ENCODE measurements at places on chromosomes 7 and 10.

DNA sequence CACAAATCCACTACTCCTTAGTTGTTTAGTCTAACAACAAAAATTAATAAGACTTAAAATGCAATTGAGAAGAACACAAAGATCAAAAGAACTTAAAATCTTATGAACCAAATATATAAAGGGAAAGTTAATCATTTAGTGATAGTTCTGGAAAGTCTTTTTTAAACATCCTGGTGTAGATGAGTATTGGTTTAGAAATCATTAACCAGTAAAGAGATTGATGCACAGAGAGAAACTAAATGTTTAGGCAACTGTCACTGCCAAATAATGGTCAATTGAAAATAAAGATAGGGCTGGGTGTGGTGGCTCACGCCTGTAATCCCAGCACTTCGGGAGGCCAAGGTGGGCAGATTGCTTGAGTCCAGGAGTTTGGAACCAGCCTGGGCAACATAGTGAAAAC is 44.9 kb downstream of the SP8 start:
- DNase-seq = no peak

DNA sequence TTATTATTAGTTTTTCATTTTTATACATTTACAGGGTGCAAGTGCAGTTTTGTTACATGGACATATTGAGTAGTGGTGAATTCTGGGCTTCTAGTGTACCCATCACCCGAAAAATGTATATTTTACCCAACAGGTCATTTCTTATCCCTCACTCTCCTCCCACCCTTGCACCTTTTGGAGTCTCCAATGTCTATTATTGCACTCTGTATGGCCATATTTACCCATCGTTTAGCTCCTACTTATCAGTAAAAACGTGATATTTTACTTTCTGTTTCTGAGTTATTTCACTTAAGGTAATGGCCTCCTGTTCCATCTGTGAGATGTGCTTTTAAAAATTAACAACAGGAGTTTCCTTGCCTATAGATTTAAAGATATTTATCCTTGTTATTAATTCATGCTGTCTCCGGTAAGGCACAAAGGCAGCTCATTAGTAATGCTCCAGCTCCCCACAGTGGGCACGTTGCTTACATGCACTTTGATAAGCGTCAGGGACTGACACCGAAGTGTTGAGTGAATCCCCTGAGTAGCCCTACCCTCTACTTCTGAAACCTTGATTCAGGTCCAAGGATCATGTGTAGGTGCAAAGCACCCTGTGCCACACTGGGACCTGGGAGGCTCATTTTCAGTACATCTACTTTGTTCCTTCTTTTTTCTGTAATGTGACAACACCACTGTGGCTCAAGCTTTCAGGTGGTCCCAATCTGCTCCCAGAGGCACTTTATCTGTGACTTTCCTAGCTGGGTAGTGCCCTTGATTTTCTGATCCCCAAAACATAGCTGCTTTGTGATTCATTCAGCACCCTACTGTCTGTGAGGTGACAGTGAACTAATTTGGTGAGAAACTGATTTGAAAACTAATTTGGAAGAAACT is 27.3 kb downstream of the HYAL4 start:
- DNase-seq = no peak

- no peak for DNase-seq
Measured at GRCh38 chr10:31014161-31014875, 17.3 kb downstream of the ZNF438 start.

DNA sequence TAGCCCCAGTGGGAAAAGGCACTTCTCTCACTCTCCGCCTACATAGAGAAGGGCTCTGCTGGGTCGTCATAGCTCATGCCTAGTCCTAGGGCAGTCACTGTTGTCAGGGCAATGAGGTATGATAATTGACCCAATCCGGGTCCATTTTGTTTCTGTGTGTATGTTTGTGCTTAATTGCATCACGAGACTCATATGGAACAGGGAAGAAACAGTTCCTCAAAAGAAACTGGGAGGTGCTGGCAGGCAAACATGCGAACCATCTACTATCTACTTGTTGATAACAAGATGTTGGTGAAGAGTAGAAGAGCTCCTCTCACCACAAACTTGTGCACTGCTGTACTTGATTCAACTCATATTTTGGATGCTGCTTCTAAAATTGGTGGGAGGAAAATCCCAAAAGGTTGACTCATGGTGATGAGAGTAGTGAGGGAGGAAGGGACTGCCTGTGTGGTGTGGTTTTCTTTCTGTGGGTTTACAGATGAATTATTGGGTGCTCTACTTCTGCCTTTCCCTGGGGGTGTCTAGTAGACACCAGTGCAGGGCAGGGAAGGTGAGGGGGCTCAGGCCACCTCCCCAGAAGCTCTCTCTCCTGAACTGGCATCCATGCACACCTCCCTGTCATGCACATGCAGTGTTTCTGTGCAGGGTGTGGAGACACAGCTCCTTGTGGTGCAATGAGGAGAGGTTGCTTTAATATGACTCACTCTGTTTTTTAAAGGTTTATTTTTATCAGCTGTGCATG is 29.4 kb downstream of the LSMEM1 start:
- no peak for DNase-seq

DNA sequence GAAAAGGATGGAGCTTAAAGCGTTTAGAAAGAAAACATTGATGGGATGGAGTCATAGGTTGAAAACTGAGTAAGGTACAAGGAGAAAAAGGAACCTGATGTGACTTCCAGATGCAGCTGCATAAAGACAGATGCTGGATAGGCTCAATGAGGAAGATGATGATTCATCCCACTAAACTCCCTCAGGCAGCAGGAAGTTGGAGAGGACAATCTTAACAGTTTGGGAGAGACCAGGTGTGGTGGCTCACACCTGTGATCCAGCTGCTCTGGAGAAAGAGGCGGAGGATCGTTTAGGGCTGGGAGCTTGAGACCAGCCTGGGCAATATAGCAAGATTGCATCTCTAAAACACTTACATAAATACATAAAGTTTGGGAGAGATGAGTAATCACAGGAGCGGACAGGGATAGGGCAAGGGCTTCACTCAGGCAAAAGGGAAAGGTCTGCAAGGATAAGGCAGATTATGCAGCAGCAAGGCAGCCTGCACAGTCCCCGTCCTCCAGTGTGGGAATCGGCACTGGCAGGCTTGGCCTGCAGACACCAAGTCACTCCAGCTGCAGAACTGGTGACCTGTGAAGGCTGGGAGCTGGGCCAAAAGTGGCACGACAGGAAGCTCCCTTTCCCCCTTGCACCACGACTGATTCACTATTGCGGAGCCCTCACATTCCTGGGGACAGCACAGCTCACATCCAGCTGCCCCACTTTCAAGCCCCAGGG is 438.5 kb downstream of the GRID1 start:
- DNase-seq = no peak

GRCh38 chr10:107692072-107692471 is 527.6 kb upstream of the SORCS1 start:
- no peak for DNase-seq

- no peak for DNase-seq
Measured at GRCh38 chr7:151895631-151896031, 18.7 kb upstream of the PRKAG2 start.

DNA sequence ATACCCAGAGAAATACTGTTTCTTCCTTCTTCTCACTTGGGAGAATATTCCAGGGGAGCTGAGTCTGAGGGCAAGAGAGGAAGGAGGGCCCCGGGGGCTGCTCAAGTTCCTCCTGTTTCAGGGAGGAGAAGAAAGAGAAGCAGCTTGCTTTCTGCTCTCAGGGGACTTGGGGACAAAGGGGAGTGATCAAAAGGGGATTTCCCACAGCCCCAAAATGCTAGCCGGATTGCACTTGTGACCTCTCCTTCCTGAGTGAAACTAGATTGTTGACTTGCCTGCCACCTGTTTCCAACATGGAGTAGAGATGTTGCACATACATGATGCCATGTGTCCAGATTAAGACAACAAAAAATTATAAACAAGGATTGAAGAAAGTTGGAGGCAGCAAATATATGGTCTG is 28.7 kb upstream of the PDCD4 start:
- DNase-seq = no peak

DNA sequence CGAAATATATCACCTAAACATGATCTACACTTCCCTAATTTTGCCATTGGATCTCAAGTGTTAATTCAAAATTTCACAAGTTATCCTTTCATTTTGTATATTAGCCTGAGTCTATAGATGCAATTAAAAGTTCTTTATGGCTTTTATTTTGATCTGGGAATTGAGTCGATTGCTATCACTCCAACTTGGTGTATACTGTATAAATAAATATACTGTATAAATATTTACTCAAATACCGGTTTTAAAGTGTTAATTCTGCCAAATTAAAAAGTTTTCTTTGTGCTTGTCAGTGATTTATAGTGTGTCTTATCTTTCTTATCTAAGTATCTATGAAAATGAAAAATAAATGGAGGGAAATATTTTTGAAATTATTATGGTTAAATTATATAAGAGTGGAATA is 683.7 kb upstream of the LRRN3 start:
- no peak for DNase-seq

DNA sequence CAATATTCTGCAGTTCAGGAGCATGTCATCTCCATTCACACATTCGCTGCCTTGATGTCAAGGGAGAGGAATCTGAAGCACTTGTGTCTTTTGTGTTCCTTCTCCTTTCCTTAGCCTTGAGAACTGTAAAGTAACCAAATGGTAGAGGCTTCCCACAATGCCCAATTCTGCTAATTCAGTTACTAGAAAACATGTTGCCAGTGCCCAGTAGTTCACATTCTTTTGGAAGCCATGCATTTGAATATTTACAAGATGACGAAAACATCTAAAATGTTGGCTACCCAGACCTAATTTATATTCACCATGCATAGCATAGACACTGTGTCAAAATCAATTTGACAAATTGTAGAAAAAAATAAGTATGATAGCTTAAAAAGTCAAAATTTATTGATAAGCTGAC is 852.7 kb upstream of the PHF14 start:
- DNase-seq = no peak

GRCh38 chr10:96616961-96617360 is 30.1 kb upstream of the TM9SF3 start:
- no peak for DNase-seq

DNA sequence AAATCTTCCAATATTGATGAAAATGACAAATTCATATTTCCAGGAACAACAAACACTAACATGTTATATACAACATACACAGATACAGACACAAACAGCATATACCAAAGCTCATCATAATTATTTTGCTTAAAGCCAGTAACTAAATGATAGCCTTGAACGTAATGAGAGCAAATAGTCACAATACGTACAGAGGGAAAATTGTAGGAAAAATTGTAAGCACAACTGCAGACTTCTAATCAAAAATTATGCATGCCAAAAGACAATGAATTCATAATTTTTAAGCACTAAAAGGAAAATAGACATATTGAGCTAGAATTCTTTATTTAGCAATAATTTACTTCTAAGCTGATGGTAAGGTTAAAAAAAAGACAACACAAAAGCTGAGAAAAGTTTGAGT is 1466.9 kb upstream of the CELF2 start:
- DNase-seq = no peak

- DNase-seq = no peak
Measured at GRCh38 chr10:128710798-128711183, 584.6 kb upstream of the MKI67 start.

- DNase-seq = no peak
Measured at GRCh38 chr7:64686493-64687184, 20.7 kb downstream of the ZNF107 start.

GRCh38 chr7:114081606-114082425 is 163.0 kb upstream of the PPP1R3A start:
- no peak for DNase-seq

All from stimulated activated CD4-positive, alpha-beta T cell treated with anti-CD3 and anti-CD28 coated beads, Interleukin-1b, Interleukin-23, amount 100 ng/mL, for 1 hour (primary cell).